ENCODE measurements at places on chromosomes 7 and 10.

GRCh38 chr10:97013568-97013967 lies 172.2 kb downstream of the SLIT1 start:
- DNase-seq: no peak

GRCh38 chr10:89343089-89343767 lies 15.4 kb downstream of the IFIT3 start:
- no peak for DNase-seq

- no peak for DNase-seq
Measured at GRCh38 chr7:158559356-158559755, 28.3 kb downstream of the PTPRN2 start.

GRCh38 chr10:89978081-89978480 lies 276.7 kb downstream of the KIF20B start:
- DNase-seq: no peak

GRCh38 chr7:36192053-36192824 lies 39.2 kb downstream of the EEPD1 start:
- no peak for DNase-seq

- no peak for DNase-seq
Measured at GRCh38 chr7:1842321-1843221, 172.5 kb downstream of the ELFN1 start.

All from stimulated activated CD8-positive, alpha-beta memory T cell treated with anti-CD3 and anti-CD28 coated beads, Interleukin-2, amount 100 ng/mL, for 1 hour (primary cell).